ENCODE measurements at places on chromosomes 6 and 20. TPM values are rescaled to one million over a fixed set of nuclear protein-coding genes. Genes with fewer than 3 reads are reported as not detected.

GRCh38 chr20:59145924-59146779 is 17.5 kb upstream of the ZNF831 start:
- peak; percentile 70 for DNase-seq

- DNase-seq = no peak
Observed at GRCh38 chr6:31865205-31866118, 2.8 kb upstream of the NEU1 start.

DNA sequence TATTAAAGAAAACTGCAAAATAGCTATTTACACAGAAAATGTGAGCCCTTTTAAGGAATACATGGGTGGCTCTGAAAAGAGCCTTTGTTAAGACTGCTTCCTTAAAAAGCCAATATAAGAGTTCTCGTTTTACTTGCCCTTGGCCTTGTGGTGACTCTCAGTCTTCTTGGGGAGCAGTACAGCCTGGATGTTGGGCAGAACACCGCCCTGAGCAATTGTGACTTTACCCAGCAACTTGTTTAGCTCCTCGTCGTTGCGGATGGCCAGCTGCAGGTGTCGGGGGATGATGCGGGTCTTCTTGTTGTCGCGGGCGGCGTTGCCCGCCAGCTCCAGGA is 111.5 kb downstream of the HFE start:
- no peak for DNase-seq

- DNase-seq = no peak
Observed at GRCh38 chr6:15816661-15817060, 153.8 kb upstream of the DTNBP1 start.

DNA sequence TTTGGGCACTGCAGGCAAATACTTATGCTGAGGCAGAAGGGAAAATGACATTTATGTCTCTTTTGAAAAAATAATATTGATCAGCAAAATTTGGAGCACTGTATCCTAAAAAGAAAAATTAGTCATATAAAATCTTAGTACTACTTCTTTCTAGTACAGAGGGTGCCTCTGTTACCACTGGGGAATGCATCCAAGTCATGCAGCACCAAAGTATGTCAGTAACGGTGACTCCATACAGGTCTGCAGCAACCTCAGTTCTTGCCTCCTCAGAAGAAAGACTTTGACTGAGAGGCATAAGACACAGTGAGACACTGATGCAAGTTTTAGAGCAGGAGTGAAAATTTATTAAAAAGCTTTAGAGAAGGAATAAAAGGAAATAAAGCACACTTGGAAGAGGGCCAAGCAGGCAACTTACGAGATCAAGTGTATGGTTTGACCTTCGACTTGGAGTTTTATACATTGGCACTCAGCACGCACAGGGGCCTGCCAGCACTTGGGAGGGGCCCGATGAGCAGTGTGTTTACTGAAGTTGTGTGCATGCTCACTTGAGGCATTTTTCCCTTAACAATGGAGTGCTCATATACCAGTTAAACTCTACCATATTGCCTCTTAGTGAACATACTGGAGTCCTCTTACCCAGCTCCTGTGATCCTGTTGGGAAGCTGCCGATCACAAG is 1244.8 kb downstream of the EPHA7 start:
- no peak for DNase-seq

DNA sequence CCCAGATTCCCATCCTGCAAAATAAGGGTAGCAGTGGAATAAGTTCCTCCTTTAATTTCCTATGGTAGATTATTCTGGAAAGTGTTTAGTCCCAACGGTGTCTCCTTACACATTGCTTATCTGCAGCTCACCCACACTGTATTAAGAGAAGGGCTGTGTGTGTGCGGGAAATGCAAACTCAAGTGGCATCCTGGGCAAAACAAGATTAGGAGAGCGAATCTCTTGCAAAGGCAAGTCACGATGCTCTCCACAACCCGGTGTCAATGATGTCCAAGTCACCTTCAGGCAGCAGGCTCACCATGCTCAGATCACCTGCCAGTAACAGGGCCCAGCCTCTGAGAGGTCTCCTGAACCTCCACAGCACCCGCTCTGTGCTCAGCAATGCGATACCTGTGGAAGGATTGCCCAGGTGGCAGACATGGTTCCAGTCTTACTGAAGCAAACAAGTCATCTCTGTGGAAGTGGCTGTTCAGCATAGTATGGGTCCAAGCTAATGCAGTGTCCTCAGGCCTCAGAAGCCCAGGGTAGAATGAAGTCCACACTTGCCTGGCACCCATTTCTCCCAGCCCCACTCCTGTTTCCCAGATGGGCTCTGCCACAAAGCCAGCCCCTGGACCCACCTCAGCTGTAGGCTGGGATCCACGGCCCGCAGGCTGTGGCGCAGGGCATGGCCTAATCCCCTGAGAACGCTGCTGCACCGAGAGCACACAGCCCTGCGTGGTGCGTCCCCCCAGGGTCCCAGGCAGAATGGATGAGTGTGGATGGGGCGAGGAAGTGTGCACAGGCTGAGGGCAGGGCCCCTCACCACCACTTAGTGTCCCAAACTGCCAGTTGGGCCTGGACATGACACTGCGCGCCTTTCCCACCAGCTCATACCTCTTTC is 101.2 kb downstream of the PXDC1 start:
- no peak for DNase-seq

DNA sequence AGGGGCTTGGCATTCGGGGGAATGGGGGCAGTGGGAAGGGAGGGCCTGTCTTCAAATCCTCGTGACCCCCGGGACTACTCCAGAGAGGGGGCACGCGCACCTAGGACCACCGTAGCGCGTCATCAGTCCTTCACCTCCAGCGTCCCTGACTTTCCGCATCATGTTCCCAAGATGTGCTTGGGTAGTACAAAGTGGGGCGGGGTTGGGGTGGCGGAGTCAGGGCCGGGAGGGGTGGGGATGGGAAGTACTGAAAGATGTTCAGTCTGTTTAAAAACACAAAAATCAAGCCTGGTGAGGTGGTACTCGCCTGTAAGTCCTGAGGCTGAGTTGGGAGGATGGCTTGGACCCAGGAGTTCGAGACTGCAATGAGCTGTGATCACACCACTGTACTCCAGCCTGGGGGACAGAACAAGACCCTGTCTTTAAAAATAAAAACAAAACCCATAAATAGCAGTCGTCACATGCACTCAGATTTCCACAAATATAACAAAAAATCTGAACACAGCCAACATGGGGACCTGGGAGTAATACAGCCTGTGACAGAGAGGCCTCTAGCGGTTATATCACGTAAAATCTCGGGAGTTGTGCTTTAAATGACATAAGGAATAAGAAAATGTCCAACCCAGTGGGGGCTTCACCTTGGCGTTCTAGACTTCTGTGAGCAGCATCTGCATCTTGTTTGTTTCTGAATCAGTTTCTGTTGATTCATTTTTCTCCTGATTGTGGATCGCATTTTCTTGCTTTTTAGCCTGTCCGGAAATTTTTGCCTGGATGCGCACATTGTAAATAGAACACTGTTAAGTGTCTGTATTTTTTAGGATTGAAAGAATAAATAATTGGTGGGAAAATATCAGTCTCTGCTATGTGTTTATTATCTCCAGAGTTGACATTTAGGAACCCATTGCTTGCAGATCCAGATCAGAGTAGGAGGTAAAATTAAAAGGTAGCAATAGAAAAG is 698 bp upstream of the LRP11 start:
- peak; percentile 11 for DNase-seq

- DNase-seq = peak; percentile 50
Observed at GRCh38 chr6:26457806-26458688, at the start of gene BTN2A1. Gene BTN2A1, plus strand, starts transcription at chr6:26457955. Its CDS starts 682 bp downstream, at chr6:26458637.

DNA sequence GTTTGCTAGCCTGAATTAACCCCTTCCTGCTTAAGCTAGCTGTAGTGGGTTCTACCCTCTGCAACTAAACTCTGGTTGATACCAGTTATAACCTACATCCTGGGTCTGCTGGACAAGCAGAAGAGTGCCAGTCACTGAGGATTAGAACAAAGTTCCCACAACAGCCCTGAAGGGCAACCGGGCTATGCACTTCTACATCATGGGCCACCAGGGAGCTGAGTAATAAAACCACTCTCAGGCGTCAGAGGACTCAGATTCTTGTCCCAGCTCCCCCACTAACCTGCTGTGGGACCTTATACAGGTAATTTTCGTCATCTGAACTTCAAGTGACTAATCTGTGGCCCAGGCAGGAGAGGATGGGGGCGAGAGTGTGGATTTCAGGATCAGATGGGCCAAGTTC is 56.8 kb downstream of the EYA2 start:
- no peak for DNase-seq

Gene FAM83C
- not detected for total RNA-seq

Gene WFDC5
- not detected for total RNA-seq

Gene PRKN
- 0.13 TPM for total RNA-seq

Gene OPRM1
- not detected for total RNA-seq

Gene LAMA2
- total RNA-seq = 2.1 TPM

Gene POU3F2
- total RNA-seq = not detected
